ENCODE measurements at places on chromosomes 16 and 17. TPM values are rescaled to one million over a fixed set of nuclear protein-coding genes. Genes with fewer than 3 reads are reported as not detected.

The TEX14 gene
- 0.32 TPM for total RNA-seq

DNA sequence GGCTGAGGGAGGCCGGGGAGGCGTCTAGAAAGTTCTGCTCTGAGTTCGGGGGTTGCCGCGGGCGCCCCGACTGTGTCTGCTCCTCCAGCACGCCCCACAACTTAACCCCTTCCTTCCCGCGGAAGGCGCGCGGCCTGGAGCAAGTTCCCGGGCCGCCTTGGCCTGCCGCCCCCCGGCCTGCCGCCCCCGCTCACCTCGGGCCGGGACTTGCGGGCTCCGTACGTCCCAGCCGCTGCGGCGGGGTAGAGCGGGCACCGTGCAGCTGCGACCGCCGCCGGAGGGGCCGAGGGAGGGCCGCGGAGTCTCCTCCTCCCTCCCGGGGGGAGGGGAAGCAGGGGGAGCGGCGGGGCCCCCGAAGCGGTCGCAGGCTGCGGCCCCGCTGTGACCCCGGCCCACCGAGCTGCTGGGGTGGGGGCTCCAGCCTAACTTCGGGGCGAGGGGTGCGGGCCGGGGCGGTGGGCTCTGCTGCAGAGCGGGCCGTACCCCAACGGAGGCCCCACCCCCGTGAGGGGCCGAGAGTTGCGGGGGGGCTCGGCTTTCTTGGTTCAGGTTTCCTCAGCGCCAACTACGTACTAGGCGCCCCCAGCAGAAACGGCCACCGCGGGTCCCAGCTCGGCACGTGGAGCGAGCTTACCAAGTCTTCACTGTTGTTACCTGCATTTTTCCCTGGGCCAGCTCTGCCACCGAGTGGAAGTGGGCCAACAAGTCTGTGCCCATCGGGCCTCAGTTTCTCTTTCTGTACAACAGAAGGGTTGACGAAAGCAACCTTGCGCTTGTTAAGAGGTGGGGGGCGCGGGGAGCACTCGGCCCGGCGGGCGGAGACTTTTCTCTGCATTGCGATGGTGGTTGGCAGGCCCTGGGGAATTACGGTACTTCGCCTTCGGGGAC, at the start of gene CCDC102A:
CCDC102A (minus strand) TSS at position 266 of the 888 bp plus-strand sequence. CDS start 7,394 bp downstream, outside the sequence.
- peak; percentile 75 for DNase-seq

GRCh38 chr17:6162216-6162615, 92.0 kb downstream of the WSCD1 start:
- no peak for DNase-seq

- DNase-seq: peak; percentile 92
These were observed at the start of gene METRNL for GRCh38 chr17:83079352-83079747. TSS of gene METRNL (plus strand) at chr17:83079609. CDS start at chr17:83079816, 207 bp downstream.

Measured in cardiac septum (tissue), 1 donor.